ENCODE measurements at places on chromosomes 7 and 10.

DNA sequence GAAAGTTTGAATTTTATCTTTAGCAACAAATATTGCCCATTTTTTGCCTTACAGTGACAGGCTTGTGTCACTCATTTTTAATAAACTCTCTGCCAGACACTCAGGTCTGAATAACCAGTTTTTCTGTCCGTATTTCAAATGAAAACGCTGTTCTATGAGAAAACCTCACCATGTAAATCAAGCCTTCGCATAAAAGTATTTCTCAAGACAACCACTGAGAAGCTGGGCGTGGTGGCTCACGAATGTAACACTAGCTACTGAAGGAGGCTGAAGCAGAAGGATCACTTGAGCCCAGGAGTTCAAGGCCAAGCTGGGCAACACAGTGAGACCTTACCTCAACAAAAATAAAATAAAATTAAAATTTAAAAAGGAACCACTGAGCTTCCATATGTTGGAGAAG lies 339.3 kb downstream of the PARD3 start:
- no peak for DNase-seq

GRCh38 chr7:28984631-28985030 lies 26.5 kb upstream of the TRIL start:
- peak; percentile 94 for DNase-seq

- no peak for DNase-seq
These were observed 371.5 kb upstream of the PODXL start for GRCh38 chr7:131927770-131928423.

GRCh38 chr10:55629793-55630490 lies 731.1 kb downstream of the ZWINT start:
- peak; percentile 1 for DNase-seq

DNA sequence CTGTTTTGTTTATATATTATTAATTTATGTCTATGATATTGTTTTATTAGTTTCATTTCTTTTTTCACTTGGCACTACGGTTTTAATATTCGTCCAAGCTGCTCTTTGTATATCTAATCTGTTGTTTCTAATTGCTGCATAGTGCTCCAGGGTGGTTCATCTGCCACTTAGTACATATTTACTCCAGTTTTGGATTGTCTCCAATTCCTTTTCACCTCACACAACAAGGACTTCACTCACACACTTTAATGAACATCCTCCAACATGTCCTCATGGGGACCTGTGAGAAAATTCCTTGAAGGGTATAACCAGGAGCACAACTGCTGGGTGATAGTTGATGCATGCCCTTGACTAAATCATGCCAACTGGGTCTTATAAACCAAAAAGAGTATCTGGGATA lies 14.1 kb upstream of the NOC3L start:
- no peak for DNase-seq

DNA sequence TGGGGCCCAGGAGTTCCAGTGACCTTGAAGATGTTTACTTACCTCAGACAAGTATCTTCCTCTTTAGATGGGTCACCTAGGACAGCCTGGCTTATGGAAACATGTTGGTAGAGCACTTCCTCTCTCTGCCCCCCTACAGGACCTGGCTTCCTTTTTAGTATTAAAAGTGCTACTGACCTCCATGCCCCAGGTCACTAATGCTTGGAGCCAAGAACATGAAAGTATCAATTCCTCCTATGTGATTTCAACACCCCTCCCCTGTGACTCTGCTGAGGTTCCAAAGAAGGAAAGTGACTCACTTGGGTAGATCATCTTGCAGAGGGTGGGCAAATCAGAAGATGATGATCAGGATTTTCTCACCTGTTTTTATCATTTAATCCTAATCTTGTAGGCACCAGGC lies 125.3 kb upstream of the CCDC6 start:
- no peak for DNase-seq

GRCh38 chr7:158646766-158647474 lies 57.7 kb downstream of the NCAPG2 start:
- no peak for DNase-seq

- no peak for DNase-seq
These were observed 58.4 kb downstream of the TACR2 start for GRCh38 chr10:69358148-69358795.

GRCh38 chr7:835485-836401 lies 3.5 kb downstream of the SUN1 start:
- DNase-seq, result no peak

DNA sequence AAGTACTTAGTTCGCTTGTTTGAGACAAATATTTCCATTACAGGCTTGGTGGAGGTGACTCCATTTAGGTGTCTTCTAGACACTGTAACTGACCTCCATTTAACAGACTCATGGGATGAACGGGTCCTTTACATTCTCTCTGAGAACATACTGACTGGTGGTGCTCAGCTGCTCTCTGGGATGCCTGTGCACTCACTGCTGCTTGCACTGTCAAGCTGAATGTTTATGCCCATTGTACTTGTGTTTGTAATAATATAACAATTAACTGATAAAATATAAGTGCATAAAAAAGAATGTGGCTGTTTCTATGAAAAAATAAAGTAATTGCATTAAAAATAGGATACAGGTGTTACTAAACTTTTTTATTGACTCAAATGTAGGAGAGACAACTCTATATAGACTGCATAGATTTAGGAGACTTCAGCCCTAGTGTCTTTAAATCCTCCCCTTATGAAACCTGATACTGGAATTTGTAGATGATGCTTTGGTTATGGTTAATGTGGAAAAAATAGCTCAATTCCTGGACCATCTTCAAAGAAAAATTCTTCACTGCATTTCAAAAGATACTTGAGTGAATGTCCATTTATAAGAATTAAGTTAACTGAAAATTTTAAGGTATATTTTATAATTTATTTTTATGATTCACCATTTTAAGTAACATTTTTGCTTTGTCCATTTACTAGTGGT lies 85.4 kb downstream of the CDK14 start:
- DNase-seq, result peak; percentile 16

GRCh38 chr7:144866189-144866588 lies 30.3 kb upstream of the TPK1 start:
- no peak for DNase-seq

DNA sequence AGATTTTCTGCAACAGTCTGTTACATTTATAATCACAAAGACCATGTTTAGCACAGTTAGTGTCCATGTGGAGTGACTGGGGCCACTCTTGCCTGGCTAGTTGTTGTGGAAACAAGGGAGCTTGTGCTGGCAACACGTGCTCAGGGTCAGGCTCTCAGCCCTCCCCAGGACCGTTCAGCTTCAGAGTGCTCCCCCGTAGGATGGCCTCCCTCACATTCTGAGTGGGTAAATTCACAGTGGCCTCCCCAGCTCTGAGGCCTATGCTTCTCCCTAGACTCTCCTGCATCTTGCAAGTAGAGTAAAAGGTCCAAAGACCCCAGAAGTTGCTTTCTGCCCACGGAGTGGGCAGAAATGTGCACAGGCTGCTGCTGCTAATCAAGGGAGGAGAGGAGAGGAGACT lies 122.3 kb downstream of the ADCY1 start:
- DNase-seq, result no peak

DNA sequence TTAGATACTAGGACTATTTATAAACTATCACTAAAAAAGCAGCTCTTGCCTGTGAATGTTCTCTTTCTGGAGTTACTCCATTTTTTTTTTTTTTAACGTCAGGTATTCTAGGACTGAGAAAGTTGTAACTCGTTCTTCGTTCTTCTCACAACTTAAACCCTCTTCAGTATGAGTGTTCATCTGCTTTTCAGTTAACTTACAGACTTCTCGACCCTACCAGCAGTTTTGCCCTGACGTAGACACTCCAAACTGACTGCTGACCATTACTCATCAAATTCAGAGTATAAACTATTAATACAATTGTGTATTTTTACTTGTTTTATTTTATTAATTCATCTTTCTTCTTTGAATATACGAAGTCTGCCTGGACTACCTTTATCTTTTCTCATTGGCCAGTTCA lies 353.1 kb downstream of the GPR37 start:
- DNase-seq, result no peak

- DNase-seq, result no peak
These were observed 115.0 kb upstream of the HGF start for GRCh38 chr7:81884817-81885216.

- peak; percentile 80 for DNase-seq
These were observed 148.1 kb downstream of the SLIT1 start for GRCh38 chr10:97037365-97038361.

DNA sequence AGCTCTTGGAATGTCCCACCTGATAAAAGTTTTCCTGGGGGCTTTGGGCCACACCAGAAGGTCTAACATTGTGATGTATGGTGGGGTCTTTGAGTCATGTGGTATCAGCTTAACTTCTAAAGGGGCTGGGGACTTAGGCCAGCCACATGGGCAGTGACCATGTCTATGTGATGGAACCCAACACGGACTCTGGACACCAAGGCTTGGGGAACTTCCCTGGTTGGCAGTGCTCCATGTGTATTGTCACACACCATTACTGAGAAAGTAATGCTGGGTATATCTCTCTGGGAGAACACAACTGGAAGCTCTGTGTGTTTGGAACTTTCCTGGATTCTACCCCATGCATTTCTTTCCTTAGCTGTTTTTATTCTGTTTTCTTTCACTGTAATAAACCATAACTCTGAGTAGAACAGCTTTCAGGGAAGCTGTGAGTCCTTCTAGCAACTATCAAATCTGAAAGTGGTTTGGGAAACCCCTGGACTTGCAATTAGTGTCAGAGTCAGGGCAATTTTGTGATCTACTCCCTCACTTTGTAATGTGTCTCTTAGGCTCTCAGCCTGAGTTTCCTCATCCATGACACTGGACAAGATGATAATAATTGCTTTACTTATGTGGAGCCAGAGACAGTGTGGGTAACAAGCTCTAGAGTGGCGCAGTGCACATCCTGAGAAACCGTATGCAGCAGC lies 28.4 kb upstream of the AGK start:
- DNase-seq, result no peak

GRCh38 chr10:110208614-110209453 lies 1.4 kb downstream of the MXI1 start:
- peak; percentile 55 for DNase-seq

DNA sequence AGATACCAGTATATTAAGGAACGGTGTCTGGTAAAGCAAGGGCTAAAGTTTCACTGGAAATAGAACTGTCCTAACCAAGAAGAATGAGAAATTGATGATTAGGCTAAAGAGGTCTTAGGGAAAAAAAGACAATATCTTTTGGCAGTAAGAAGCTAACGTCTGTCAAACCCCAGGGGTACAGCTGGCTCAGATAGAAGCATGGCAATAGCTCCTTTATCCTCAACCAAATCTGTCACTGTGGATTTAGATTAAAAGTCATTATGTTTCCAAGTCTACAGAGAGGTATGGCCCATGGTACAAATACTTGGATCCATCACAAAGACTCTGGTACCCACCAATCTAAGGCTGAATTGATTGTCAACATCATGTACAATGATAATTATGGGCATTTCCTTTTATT lies 8.6 kb upstream of the SLC16A9 start:
- no peak for DNase-seq

GRCh38 chr10:26310361-26310760 lies 93.8 kb downstream of the GAD2 start:
- no peak for DNase-seq

DNA sequence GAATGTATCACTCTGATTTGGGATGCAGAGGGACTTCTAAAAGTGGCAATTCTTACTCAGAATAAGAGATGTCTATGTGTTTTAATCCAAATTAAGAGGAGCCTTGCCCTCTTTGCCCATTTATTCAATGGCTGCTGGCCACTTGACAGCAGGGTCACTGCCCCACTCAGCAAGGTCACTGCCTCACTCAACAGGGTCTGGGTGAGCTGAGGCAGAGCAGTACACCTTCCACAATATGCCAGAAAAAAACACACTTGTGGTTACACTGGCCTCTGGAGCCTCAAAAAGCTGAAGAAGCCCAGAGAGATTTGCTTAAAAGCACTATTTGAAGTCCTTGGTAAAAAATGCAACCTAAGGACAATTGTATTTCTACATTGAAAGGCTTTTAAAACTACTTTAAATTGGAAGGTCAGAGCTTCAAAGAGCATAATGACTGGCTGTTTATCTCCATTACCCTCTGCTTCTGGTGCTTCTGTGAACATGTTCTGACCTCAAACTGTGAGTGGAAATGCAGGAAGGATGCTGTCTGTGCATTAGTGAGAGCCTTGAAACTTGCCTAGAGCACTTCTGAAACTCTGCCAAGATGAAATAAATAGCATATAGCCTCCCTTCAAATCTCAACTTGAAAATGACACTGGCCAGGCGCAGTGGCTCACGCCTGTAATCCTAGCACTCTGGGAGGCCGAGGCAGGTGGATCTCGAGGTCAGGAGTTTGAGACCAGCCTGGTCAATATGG lies 35.1 kb upstream of the WIPF3 start:
- no peak for DNase-seq

- no peak for DNase-seq
These were observed 97.6 kb downstream of the DYNC2I1 start for GRCh38 chr7:158953912-158954311.

DNA sequence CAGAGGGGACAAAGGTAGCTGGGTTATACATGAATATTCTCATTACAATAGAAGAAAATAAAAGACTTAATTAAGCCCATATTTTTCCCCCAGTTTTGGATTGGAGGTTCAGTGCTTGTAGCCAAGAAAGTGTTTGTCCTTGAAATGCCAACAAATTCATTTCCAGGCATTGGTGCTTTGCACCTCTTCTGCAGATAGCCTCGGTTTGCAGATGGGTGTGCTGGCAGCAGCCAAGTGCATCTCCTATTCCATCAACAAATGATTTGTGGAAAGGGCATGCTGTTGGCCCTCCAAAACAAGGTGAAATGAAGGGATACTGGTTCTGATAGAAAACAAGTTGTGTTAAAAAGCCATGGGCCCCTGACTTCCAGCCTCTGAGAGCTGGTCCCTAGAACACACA lies 187.3 kb downstream of the DPY19L1 start:
- DNase-seq, result no peak

DNA sequence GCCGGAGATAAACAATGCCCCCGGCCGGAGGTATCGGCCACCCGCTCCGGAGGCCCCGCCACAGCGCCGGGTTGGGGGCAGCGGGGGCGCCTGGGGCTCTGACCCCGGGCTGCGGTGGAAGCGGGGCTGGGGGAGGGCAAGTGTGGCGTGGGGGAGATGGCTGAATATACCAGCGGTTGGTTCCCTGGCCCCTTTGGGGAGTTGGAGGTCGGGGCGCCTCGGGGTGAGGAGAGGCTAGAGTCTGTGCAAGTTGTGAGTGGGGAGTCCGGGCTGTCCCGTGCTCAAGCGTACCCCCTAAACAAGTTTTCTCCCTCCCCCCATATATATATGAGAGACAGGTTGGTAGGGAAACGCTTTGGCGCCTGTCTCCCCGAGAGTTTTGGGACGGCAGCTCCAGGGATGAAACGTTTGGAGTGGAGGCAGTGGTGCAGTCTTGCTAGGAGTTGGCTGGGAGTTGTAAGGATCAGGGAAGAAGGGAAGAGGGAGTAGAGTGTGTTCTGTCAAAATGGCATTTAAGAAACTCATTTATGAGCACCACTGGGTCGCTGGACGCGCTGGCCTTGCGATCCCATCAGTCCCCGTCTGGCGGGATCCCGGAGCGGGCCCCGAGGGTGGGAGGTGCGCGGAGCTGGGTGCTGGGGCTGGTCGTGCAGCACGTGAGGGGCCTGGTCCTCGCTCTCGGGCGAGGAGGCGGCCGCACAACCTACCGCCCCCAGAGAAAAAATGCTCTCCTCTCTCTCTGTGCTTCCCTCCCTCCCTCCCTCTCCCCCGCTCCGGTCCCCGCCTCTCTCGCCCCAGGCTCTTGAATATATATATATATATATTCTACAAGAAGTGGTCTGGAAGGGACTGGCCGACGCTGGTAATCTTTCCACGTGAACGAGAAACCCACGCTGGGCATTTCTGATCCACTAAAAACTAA lies 1.1 kb downstream of the TET1 start:
- DNase-seq, result peak; percentile 56
